ENCODE measurements at places on chromosomes 3 and 15.

DNA sequence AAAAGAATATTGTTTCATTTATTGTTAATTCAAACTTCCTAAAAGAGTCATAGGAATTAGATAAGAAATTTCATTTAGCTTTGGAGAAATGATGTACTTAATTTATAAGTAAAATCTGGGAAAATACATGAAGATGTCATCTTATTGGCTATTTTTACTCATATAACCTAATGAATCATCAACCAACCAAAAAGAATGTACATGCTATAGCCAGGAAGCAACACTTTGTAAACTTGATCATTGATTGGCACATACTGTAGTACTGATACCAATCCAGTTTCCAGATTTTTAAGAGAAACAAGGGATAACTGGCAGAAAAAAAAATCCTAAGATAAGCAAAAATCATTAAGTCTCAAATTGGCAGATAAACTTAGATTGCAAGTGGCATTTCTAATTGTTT, 207.9 kb upstream of the CDIN1 start:
- no peak for DNase-seq

- DNase-seq: no peak
Measured at GRCh38 chr3:156862338-156862737, 36.2 kb downstream of the LEKR1 start.

DNA sequence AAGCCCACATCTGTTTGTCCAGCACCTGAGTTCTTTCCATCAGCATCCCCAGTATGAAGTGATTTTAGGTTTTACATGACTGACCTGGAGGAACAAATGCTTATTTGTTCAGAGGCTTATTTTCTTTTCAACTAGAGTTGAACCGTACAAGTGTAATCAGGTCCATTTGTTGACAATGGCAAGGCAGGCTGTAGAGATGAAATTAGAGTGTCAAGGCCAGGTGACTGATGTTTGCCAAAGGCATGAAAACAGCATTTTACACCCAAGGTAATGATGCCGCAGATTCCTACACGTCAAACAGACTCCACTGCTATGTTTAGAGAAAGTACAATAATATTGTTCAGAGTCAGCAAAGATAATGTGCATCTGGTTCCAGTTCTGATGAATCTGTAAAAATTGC, 96.5 kb downstream of the KCNAB1 start:
- DNase-seq: no peak

DNA sequence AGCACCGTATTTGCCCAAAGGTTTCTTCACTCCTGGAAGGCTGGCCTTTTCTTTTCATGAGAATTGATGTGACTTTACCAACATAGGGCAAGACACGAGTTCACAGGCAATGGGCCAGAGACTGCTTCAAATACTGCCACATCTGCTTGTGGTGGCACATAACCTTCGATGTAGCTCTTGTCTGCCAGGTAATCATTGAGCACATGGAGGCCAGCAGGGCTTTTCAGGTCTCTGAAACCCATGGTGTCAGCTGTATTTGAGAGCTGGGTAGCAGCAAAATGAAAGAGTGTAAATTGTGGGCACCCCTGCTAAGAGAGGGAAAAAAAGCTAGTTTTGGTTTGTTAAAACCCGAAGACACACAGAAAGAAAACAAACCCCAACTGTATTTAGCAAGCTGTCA, 200.7 kb downstream of the NAALADL2 start:
- no peak for DNase-seq

DNA sequence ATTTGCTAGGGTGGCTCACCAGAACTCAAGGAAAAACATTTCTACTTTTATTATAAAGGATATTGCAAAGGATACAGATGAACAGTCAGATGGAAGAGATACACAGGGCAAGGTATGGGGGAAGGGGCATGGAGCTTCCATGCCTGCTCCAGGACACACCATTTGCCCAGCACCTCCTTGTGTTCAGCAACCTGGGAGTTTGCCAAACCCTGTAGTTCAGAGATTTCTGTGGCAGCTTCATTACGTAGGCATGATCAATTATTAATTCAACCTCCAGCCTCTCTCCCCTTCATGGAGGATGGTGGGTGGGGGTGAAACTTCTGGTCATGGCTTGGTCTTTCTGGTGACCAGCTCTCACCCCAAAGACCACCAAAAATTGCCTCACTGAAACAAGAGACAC, 353.9 kb upstream of the THBS1 start:
- DNase-seq: no peak
